NCI-H2029 treated with DMSO at 0.1 percent for 48 hours (cell line): ENCODE measurements at places on chromosomes 16 and 17.

- DNase-seq = no peak
These were observed 89.9 kb downstream of the NDE1 start for GRCh38 chr16:15739950-15740349.

- no peak for DNase-seq
These were observed 759 bp downstream of the UBE2O start for GRCh38 chr17:76452127-76452659.

DNA sequence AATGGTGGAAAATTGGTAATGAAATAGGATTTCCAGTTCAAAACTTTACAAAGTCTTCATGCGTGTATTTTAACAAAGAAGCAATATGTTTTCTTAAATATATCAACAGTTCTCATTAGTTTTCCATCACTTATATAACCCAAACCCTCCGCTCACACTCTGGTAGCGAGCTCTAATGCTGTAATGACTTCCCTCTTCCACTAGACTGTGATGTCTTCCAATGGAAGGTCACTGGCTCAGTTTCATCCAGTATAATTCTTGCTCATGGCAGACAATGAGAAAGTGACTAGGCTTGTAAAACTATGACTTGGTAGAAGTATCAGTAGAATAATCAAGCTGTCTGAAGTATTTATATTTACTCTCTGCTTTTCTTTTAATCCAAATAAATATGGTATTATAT, 32.8 kb downstream of the NETO2 start:
- no peak for DNase-seq

DNA sequence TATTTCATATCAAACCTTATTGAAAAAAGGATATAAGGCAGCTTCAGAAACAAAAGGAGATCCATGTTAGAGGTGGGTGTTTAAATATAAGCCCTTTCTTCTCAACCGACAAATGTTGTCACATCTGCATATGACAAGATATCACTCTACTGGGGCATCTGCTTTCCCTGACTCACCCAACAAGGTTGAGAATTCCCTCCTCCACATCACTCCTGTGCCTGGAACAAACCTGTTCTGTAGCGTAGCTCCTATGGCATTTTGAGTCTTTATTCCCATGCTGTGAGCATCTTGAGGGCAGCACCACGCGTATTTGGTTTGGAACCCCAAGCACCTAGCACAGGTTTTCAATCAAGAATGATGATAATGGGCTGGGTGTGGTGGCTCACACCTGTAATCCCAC, 59.4 kb upstream of the ZFHX3 start:
- DNase-seq = no peak

- DNase-seq = no peak
These were observed 53.8 kb upstream of the TAC4 start for GRCh38 chr17:49901460-49902331.

DNA sequence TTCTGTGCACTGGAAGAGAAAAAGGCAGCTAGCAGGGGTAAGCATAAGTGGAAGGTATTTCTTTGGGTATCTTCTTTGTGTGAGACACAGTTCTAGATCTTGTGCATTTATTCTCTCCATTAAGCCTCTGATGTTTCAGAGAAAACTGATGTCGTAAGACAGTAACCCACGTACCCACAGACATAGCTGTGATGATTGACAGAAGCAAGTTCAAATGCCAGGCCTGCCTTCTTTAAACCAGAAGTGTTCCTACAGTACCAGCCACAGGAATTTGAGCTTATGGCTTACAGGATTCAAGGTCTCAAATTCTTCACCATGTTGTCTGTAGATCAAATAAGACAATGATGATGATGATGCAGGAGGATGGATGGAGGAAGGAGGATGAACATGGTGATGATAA, 161.4 kb upstream of the KCNJ16 start:
- no peak for DNase-seq

- DNase-seq = no peak
These were observed 167.5 kb downstream of the UTP18 start for GRCh38 chr17:51427856-51428255.

DNA sequence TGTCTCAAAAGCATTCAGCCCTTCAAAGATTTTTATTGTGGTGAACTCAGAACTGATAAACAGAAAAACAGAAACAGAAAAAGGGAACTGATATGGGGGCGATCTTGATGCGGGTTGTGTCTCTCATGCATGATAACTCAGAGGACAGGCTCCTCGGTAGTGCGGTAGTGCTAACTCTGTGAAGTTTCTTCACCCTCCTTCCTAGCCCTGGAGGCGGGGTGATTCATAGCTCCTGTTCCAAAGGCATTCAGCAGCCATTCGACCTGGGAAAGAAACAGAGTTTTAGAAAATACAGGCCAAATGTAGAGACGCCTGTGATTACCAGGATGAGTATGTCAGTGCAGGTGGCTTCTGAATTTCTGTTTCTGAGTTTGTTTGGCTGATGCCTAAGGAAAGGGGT, 5.5 kb upstream of the MAF start:
- no peak for DNase-seq

- no peak for DNase-seq
These were observed 9.7 kb downstream of the VASN start for GRCh38 chr16:4381072-4381934.

GRCh38 chr17:1638171-1638590, 7.4 kb downstream of the SCARF1 start:
- DNase-seq = no peak

DNA sequence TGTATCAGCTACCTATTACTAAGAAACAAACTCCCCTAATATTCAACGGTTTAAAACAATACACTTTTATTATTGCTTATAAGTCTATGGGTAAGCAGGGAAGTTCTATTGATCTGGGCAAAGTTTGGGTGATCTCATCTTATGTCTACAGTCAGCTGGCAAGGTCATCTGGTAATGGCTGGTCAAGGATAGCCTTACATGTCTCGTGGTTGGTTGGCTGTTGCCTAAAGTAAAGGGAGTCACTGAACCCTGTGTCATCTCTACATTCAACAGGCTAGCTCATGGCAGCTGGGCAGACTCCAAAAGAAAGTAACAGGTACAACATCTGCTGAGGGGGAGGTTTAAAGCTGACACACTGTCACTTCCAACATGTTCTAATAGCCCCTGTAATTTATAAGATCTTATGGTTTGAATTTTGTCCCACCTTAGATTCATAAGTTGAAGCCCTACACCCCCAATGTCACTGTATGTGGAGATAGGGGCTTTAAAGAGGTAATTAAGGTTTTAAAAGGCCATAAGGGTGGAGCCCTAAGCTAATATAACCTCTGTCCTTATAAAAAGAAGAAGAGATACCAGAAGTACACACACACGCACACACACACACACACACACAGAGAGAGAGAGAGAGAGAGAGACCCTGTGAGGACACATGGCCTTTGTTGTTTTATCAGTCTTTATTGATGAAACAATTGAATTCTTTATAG, 419.1 kb downstream of the NPIPA8 start:
- no peak for DNase-seq

- DNase-seq = peak; percentile 22
These were observed 4.8 kb downstream of the LGALS3BP start for GRCh38 chr17:78974635-78975591.

GRCh38 chr17:48198950-48199541, 91.5 kb downstream of the SNX11 start:
- peak; percentile 49 for DNase-seq

- no peak for DNase-seq
These were observed 520.8 kb downstream of the GRIN2A start for GRCh38 chr16:9661336-9662017.

GRCh38 chr16:57152096-57153093, 33.4 kb downstream of the PSME3IP1 start:
- DNase-seq = no peak

DNA sequence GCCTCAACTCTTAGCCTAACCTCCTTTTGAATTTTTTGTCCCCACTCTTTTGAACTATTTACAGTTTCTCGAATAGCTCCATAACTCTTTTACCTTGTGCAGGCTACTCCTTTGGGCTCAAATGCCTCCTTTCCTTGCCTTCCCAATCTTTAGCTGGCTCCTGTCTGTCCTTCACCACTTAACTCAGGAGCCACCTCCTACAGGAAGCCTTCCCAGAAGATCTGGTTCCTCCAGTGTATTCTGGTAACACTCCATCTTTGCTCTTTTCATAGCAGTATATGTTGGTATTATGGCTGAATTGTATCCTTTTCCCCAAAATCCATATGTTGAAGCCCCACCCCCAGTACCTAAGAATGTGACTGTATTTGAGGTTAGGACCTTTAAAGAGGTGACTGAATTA, 9.0 kb upstream of the GRB2 start:
- no peak for DNase-seq

GRCh38 chr16:49493836-49494235, 120.2 kb downstream of the C16orf78 start:
- DNase-seq = no peak

DNA sequence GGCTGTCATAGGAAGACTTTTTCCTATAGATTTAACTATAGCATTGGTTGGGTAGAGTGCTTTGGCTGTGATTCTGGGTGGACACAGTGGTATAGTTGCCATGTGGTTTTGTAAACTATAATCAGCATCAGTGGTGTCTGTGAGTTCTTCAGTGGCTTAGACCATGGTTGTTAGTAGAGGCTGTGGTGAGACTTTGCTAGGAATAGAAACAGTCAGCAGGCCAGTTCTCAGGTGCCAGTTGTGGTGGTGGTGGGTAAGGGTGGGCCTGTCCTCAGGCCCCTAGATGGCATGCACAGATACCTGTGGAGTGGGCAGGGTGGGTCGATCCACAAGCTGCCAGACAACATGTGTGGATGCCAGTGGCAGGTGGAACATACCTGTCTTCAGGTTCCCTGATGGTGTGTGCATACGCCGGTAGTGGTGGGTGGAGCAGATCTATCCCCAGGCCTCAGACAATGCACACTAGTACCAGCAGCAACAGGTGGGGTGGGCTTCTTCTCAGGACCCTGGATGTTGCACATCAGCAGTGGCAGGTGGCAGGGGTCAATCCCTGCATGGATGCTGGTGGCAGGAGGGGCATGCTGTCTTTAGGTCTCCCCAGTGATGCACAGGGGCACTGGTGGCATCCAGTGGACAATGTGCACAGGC, 28.4 kb upstream of the GINS3 start:
- DNase-seq = no peak

- DNase-seq = no peak
These were observed 24.5 kb downstream of the NPLOC4 start for GRCh38 chr17:81612172-81612970.

- DNase-seq = no peak
These were observed 17.1 kb downstream of the SGCA start for GRCh38 chr17:50182783-50183420.

- no peak for DNase-seq
These were observed 38.0 kb downstream of the ARHGAP17 start for GRCh38 chr16:24976971-24977677.

DNA sequence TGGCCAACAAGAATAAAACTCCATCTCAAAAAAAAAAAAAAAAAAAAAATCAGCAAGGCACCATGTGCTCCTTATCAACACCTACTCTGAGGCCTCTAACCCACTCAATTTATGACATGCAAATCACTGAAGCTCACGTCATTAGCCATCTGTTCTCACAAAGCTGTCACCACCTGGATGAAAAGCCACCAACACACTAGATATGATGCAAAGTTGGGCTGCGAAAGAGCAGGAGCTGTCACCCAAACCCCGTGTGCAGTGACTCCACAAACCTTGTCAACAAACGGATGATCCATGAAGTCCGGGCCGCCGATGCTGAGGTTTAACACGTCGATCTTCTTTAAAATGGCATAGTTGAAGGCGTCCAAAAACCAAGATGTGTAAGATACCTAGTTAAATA, 25.3 kb downstream of the MBTPS1 start:
- DNase-seq = no peak

- DNase-seq = peak; percentile 49
These were observed 1.8 kb downstream of the HMOX2 start for GRCh38 chr16:4477966-4478365.
